ENCODE measurements at places on chromosomes 11 and 22. TPM values are rescaled to one million over a fixed set of nuclear protein-coding genes. Genes with fewer than 3 reads are reported as not detected.

GRCh38 chr22:25404556-25404927 lies 159.9 kb upstream of the GRK3 start:
- no peak overlapping the region for H3K27ac ChIP-seq
- DNase-seq: no peak

Gene NNMT
- total RNA-seq: 1,196 TPM

DNA sequence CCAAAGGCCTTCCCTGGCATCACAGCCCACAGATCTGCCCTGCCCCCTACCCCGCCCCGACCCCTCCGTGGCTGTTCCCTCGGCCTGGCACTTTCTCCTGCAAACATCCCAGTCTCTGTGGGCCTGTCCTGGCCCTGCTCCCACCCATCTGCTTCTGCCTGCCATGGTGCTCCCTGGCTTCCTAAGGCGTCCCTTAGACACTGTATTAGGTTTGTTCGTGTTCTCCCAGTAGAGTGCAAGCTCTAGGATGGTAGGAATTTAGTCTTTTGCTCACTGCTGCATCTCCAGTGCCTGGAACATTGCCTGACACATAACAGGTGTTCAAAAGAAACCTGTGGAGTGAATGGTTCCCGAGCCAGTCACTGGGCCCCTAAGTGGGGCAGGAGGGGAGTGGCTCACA lies 69.6 kb upstream of the PITPNB start:
- H3K36me3 ChIP-seq: peaks cover 4% of the 10 kb centered on the region
- H3K27me3 ChIP-seq: no peaks in the 10 kb centered on the region
- no peak overlapping the region for H3K4me3 ChIP-seq
- peaks cover 22% of the 10 kb centered on the region for H3K4me1 ChIP-seq

DNA sequence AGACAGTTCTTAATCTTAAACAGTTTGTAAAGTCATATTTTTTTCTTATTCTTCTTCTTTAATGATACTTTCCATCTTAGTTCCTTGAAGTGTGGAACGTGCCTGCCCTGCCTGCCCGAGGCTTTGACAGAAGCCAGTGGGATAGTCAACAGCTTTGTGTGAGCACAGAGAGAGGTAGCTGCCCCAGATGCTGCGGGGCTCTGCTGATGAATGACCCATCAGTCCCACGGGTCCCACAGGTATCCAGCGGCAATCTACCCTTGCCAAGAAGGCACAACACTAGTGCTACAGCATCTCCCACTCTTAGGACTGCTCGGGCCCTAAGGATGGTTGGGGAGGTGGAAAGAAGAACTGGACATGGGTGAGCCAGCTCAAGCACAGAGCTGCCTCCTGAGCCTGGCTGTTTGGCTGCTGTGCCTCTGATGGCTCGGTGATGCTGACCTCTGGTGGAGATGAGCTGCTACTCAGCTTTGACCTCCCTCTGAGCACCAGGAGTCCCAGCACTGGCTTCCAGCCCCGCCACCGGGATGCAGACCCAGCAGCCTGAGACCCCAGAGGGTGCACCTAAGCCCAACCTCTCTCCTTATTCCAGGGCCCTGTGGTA lies 11.8 kb upstream of the APLNR start:
- H3K4me1 ChIP-seq: peaks cover 9% of the 10 kb centered on the region
- no peaks in the 10 kb centered on the region for H3K36me3 ChIP-seq
- H3K27ac ChIP-seq: no peak overlapping the region
- no peak overlapping the region for H3K4me3 ChIP-seq
- DNase-seq: peak; percentile 93

GRCh38 chr11:130613396-130613795 lies 165.0 kb downstream of the ADAMTS15 start:
- no peaks in the 10 kb centered on the region for H3K36me3 ChIP-seq
- no peak overlapping the region for H3K4me3 ChIP-seq
- no peak for DNase-seq
- H3K27ac ChIP-seq: peak overlapping the region; percentile 93
- H3K4me1 ChIP-seq: peaks cover 32% of the 10 kb centered on the region
- peaks cover 5% of the 10 kb centered on the region for H3K27me3 ChIP-seq

Gene APOA1
- total RNA-seq: 0.29 TPM

DNA sequence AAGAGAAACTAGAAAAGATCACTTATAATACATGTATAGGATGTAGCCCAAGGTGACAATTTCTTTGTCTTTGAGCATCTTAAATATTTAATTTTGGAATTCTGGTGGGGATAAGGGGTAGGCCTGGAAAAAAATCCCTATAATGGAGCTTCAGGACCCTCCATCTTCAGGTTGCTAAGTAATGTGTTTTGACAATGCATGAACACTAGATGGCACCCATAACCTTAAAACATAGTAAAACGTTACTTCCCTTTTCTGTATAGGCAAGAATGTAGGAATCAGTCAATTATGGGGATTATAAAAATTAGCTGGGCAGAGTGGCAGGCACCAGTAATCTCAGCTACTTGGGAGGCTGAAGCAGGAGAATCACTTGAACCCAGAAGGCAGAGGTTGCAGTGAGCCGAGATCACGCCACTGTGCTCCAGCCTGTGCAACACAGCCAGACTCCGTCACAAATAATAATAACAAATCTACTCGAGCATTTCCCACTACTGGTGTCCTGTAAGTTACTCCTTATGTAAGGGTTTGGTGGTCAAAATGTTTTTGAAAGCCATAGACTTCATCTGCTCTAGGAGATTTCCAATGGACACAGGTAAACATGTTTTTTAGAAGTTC lies 541.9 kb upstream of the CCDC90B start:
- peak overlapping the region; percentile 65 for H3K4me3 ChIP-seq
- H3K27me3 ChIP-seq: no peaks in the 10 kb centered on the region
- no peaks in the 10 kb centered on the region for H3K36me3 ChIP-seq
- peak overlapping the region; percentile 36 for H3K27ac ChIP-seq

Gene GAL3ST3
- total RNA-seq: not detected

DNA sequence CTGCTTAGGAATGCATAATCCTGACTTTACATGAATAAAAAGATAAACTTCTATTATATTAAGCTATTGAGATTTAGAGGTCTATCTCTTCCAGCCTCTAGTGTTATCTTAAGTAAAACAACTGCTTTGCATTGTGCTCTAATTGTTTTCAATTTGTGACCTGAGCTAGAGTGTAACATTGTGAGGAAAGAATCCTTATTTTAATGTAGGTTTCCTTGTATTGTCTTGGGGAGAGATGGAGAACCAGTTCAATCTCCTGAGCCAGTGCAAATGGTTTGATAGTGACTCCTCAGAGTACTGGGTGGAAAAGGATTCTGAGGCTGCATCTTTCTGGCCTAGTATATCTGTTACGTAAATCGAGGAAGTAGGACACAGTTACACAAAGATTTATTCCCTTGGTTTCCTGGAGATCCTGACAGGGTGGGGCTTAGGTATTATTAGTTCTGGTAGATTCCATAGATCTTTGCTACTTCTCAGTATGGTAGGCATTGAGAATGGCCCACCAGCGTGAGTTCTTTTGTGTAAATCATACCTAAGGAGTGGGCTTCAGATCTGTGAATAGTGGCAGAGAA lies 683.5 kb upstream of the CCDC179 start:
- H3K4me3 ChIP-seq: no peak overlapping the region
- DNase-seq: no peak
- H3K4me1 ChIP-seq: no peaks in the 10 kb centered on the region
- no peaks in the 10 kb centered on the region for H3K27me3 ChIP-seq

Gene MS4A7
- 0.36 TPM for total RNA-seq

GRCh38 chr11:17396598-17397310 lies 8.3 kb upstream of the KCNJ11 start:
- peaks cover 12% of the 10 kb centered on the region for H3K27me3 ChIP-seq
- no peak overlapping the region for H3K27ac ChIP-seq

Gene FAM118B
- 29.5 TPM for total RNA-seq

Gene MMP13
- 2.5 TPM for total RNA-seq

GRCh38 chr22:33270596-33270995 lies 212.4 kb upstream of the SYN3 start:
- H3K4me3 ChIP-seq: no peak overlapping the region
- DNase-seq: no peak
- H3K27me3 ChIP-seq: no peaks in the 10 kb centered on the region
- H3K27ac ChIP-seq: no peak overlapping the region
- no peaks in the 10 kb centered on the region for H3K36me3 ChIP-seq

Gene LRRC10B
- under 0.01 TPM for total RNA-seq

Gene TMPRSS4
- not detected for total RNA-seq

Gene GPR83
- not detected for total RNA-seq

Measured in osteoblast (primary cell).